ENCODE measurements at places on chromosomes 6 and 20.
A peak's percentile ranks its signal among the peaks of the same experiment; 100 is the strongest.

GRCh38 chr6:95203153-95203754, 374.1 kb upstream of the MANEA start:
- no peak for DNase-seq

DNA sequence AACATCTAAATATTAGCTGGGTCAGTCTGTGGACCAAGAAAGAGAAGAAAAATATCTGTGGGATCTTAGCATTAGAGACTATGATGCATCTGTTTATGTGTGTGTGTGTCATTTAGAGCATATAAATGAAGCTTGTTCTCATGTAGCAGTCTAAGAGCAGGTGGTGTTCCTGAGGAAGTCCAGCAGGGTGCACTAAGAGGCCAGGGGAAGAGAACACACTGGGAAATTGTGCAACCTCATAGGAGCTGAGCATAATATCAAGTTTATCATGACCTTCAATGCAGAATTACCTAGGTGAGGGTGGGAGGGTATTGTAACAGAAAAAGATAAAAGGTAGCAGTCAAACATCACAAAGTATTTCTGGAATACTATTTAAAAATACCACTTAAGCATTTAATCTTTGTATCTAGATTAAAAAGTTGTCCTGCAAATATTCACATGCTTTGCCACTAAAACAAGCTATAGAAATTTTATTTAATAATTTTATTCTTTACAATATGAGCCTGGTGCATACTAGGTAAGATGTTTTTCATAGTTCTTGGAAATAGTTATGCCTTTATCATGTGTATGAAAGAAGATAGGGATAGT, 80.5 kb downstream of the SMPDL3A start:
- DNase-seq: peak; percentile 17

GRCh38 chr6:138410972-138411880, 7.2 kb downstream of the HEBP2 start:
- no peak for DNase-seq

DNA sequence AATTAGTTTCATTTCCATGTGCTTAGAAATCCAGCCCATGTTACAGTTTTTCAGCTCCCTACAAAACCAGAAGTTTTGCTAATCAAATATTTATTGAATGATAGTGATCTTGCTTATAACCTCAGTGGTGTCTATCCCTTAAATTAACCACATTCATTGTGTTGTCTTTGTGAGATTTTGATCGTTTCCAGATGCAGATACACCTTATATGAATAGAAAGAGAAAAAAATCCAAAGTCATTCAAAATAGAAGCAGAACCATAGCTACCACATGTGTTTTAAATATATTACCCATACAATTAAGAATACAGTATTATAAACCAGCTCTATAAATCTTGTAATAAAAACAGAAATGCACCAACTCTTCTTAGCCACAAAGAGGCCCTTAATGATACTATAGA, 60.6 kb upstream of the RREB1 start:
- DNase-seq: no peak

GRCh38 chr6:165729307-165729936, 66.4 kb upstream of the PDE10A start:
- DNase-seq: peak; percentile 31

- no peak for DNase-seq
Measured at GRCh38 chr6:147238164-147238563, 33.9 kb downstream of the STXBP5 start.

GRCh38 chr6:39791850-39792539, at the start of gene DAAM2:
Gene DAAM2, plus strand, starts transcription at chr6:39792376. Its CDS starts 63,927 bp downstream, at chr6:39856303.
- DNase-seq: no peak

- no peak for DNase-seq
Measured at GRCh38 chr20:24779946-24780345, 169.1 kb upstream of the CST7 start.

DNA sequence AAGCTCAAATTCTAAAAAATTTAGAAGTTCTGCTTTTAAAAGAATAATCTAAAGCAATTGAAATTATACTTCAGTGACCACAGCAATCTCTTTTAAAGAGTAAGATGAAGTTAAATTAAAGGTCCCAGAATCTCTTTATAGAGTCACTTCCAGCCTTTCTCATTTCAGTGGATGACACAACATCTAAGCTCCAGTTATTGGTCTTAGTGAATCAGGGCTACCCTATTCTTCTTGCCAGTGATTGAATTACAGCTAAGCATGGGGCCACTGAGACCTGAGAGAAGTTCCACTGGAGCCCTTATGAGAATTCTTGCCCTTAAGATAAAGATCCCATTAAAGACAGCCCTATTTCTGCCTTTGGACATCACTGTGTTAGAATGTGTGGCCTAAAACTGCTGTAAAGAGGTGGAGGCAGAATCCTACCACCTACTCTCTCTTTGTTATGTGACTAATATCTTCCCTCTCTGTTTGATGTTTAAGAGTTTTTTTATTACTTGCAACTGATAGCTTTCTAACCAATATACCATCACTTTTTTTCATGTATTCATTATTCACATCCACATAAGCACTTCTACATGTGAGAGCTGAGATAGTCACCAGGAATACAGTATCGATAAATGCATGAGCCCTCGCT, 128.6 kb downstream of the UNC5CL start:
- DNase-seq: no peak

GRCh38 chr20:15072316-15072715, 734.9 kb upstream of the FLRT3 start:
- no peak for DNase-seq

DNA sequence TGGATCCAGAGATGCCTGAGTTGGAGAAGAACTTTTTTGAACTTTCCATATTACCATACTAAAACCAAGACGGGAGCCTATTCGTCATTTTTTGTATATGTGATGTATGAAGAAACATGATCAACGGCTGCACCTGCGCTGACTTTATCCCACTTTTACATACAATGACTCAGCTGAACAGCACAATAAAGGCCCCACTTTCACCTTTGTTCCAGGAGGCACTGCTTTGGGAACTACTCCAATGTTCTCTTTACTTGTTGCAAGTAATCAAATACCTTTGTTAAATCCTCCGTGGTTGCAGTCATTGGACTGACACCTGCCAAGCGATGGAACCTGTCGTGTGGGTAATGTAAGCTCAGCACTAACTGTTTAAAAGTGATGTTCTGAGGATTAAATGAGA, 17.3 kb upstream of the BTN3A2 start:
- DNase-seq: no peak

- no peak for DNase-seq
Measured at GRCh38 chr6:130359736-130360135, 6.1 kb upstream of the TMEM200A start.

GRCh38 chr6:2155206-2155605, 90.2 kb downstream of the GMDS start:
- no peak for DNase-seq

DNA sequence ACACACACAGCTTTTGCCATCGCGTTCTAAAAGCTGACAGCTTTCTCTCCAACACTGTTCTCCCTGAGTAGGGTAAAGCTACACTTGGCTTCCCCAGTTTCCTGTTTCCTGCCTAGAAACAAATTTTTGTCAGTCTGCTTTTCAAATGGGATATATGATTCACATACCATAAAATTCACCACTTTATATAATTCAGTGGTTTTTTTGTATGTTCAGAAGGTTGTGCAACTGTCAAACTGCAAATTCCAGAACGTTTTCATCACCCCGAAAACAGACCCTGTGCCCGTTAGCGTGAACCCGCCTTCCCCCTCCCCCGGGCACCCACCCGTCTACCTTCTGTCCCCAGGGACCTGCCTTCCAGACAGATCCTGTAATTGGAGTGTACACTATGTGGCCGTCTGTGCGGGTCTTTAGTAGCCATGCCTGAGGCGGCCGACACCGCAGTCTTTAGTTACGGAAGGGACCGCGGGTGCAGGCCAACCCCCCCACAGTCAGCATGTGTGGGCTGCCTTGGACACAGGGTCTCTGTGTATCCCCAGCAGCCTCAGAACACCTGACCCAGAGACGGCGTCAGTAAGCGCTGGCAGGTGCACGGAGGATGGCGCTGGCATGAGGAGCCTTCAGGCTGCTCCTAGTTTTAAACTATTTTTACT, 16.6 kb downstream of the HRH3 start:
- DNase-seq: no peak

GRCh38 chr6:62344850-62345249, 58.8 kb upstream of the KHDRBS2 start:
- no peak for DNase-seq

DNA sequence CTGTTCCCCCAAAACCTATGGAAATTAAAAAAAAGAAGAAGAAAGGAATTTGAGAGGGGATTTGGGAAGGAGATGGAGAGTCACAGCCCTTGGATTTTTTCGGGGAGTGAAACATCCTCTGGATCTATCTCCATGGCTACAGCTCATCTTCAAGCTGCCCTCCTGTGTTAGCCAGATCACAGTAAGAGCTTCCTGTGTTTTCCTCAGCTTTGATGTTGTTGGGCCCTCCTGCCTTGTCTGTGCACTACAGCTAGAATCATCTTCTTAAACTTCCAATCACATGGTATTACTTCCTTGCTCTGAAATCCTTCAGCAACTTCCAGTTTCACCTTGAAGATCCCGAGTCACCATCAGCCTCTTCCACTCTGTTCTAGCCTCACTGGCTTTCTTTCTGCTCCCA, 207.8 kb upstream of the ZFP64 start:
- no peak for DNase-seq

DNA sequence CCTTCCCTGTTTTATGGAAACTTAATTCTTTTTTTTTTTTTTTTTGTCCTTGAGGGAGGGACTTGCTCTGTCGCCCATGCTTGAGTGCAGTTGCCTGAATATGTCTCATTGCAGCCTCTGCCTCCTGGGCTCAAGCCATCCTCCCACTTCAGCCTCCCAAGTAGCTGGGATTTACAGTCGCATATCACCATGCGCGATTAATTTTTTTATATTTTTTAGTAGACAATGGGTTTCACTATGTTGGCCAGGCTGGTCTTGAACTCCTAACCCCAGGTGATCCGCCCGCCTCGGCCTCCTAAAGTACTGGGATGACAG, 654 bp downstream of the TMEM14C start:
- no peak for DNase-seq

GRCh38 chr6:49004801-49005200, 458.3 kb downstream of the MMUT start:
- no peak for DNase-seq

- DNase-seq: no peak
Measured at GRCh38 chr6:83594941-83595340, 82.6 kb downstream of the PRSS35 start.

GRCh38 chr20:23139524-23139923, 53.4 kb upstream of the CD93 start:
- DNase-seq: no peak

GRCh38 chr6:6560909-6561308, 27.6 kb upstream of the LY86 start:
- DNase-seq: no peak

GRCh38 chr6:127212376-127212775, 54.3 kb upstream of the RNF146 start:
- DNase-seq: no peak

GRCh38 chr6:129267028-129267427, 384.1 kb downstream of the LAMA2 start:
- DNase-seq: no peak

DNA sequence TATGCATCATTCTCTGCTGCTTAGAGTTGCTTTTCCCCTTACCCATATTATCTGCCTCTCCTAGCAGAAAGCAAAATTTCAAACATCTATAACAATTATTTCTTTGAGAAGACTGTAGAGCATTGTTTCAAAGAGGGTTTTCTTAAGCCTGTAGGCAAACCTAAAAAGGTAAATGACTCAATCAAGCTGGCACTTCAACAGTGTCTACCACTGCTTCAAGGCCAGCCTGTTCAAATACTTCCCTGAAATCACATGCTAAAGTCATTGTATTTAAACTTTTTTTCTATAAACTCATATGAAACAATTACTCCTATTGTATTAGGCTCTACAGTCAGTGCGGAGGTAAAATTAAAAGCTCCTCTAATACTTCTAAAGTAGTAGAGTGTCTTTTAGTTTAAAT, 87.1 kb downstream of the OGFRL1 start:
- DNase-seq: peak; percentile 37

- DNase-seq: no peak
Measured at GRCh38 chr20:48770700-48771442, 56.9 kb downstream of the PREX1 start.
